ENCODE measurements at places on chromosomes 6 and 20.

- H3K27ac ChIP-seq: no peak overlapping the region
- no peaks in the 10 kb centered on the region for H3K4me1 ChIP-seq
- H3K4me3 ChIP-seq: no peak overlapping the region
- H3K36me3 ChIP-seq: no peaks in the 10 kb centered on the region
- no peak for DNase-seq
Observed at GRCh38 chr6:147684906-147685305, 176.4 kb downstream of the SAMD5 start.

DNA sequence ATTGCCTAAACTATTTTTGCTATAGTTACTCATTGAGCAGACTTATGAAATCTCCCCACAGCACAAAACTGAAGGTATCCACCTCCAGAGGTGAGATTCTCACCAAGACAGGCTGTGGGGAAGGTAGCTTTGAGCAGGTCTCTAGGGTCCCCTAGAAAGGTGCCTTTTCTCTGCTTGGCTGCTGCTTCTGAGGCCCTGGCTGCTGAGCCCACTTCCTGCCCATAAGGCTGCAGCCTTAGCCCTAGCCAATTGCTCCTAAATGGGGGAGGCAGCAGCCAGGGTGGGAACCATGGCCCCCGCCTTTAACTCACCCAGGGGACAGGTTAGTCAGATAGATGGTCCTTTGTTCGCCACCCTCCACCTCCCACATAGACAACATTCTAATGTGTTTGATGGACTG lies 3.6 kb downstream of the NT5E start:
- no peak overlapping the region for H3K27ac ChIP-seq
- H3K27me3 ChIP-seq: peaks cover 64% of the 10 kb centered on the region
- DNase-seq: no peak
- H3K36me3 ChIP-seq: no peaks in the 10 kb centered on the region

DNA sequence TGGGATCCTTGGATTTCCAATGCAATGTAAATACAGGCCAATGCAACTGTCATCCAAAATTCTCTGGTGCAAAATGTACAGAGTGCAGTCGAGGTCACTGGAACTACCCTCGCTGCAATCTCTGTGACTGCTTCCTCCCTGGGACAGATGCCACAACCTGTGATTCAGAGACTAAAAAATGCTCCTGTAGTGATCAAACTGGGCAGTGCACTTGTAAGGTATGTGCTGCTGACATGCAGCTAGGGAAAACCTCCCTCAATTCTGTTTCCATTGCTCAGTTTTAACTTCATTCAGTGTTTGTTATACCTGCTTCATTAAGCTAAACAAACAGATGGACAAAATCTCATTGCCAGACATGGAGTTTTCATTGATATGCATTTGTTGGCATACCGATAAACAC lies 397.1 kb downstream of the ARHGAP18 start:
- H3K27me3 ChIP-seq: no peaks in the 10 kb centered on the region
- no peak for DNase-seq
- no peak overlapping the region for H3K27ac ChIP-seq
- no peak overlapping the region for H3K4me3 ChIP-seq
- no peaks in the 10 kb centered on the region for H3K36me3 ChIP-seq

GRCh38 chr6:14193524-14193923 lies 76.0 kb downstream of the CD83 start:
- no peaks in the 10 kb centered on the region for H3K4me1 ChIP-seq
- no peak overlapping the region for H3K27ac ChIP-seq

DNA sequence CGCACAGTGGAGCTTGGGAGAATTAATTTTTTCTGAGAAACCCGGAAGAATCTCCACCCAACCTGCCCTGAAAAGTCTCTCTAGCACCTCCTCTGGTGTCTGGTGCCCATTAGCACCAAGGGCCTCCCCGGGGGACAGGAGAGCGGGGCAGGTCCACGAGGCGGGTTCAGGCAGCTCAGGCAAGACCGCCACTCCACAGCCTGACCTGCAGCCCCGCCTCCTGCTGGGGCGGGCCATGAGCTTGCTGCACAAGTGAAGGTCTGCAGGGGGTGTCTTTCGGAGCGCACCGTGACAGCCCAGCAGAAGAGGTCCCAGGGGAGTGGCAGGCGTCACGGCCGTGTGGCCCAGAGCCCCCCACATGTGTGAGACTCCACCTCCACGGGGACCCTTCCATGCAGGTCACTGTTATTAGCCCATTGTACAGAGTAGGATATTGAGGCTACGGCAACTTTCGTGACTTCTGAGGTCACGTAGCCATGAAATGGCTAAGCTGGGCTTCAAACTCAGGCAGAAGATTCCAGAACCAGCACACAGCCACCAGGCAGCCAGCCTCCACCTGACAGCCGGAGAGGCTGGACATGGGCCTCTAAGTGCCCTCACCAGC lies 63.9 kb upstream of the SLCO4A1 start:
- no peaks in the 10 kb centered on the region for H3K36me3 ChIP-seq
- H3K27me3 ChIP-seq: peaks cover 37% of the 10 kb centered on the region
- H3K4me3 ChIP-seq: no peak overlapping the region
- DNase-seq: no peak
- H3K4me1 ChIP-seq: no peaks in the 10 kb centered on the region

- peaks cover 11% of the 10 kb centered on the region for H3K4me1 ChIP-seq
- no peak overlapping the region for H3K27ac ChIP-seq
- peaks cover 3% of the 10 kb centered on the region for H3K27me3 ChIP-seq
- no peak for DNase-seq
- peaks cover 45% of the 10 kb centered on the region for H3K36me3 ChIP-seq
Observed at GRCh38 chr20:37516811-37517750, 4.0 kb upstream of the NNAT start.

DNA sequence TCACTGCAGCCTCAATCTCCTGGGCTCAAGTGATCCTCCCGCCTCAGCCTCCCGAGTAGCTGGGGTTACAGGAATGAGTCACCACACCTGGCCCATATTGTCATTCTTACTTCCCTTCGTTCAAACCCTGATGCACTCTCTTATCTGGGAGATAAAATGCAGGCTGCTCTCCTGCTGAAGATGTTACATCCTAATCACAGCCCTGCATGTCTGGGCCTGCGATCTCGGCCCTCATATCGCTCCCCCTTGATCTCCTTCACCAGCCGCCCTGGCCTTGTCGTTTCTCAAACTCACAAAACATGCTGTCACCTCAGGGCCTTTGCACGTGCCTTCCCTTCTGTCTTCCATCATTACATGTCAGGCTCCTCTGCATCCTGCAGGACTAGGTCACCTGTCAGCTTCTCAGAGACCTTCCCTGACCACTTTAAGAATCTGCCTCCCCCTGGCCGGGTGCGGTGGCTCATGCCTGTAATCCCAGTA lies 8.8 kb upstream of the C20orf203 start:
- H3K4me1 ChIP-seq: peaks cover 26% of the 10 kb centered on the region
- no peak for DNase-seq
- no peaks in the 10 kb centered on the region for H3K27me3 ChIP-seq
- no peak overlapping the region for H3K27ac ChIP-seq
- H3K36me3 ChIP-seq: no peaks in the 10 kb centered on the region

DNA sequence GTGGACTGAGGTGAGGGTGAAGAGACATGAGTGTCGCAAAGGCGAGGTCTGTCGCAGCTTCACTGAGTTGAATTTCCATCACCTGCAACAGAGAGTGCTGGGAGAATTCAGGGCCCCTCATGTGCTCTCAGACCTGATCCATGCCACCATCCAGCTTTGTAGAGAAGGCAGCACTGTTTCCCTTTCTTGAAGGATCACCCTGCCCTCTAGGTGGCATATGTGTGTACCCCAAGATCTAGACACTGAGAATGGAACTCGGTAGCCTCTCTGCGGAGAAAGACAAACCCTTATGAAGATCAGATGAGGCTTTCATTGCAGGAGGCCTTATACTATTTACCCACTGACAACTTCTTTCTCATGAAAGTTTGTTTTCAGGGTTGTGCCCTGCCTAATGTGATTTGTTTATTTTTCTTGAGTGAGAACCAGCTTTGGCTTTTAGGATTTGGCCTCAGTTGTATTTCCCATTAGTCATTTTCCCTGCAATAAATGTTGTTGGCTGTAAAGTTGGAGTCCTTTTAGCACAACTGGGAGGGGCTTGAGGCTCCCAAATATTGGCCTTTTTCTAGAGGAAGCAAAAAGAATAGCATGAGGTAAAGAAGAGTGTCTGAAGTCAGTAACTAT lies 811.3 kb downstream of the DHX35 start:
- H3K27ac ChIP-seq: no peak overlapping the region
- H3K27me3 ChIP-seq: no peaks in the 10 kb centered on the region
- no peaks in the 10 kb centered on the region for H3K4me1 ChIP-seq
- no peaks in the 10 kb centered on the region for H3K36me3 ChIP-seq
- DNase-seq: no peak

GRCh38 chr6:83199863-83200225 lies 6.7 kb downstream of the RWDD2A start:
- no peaks in the 10 kb centered on the region for H3K27me3 ChIP-seq
- H3K36me3 ChIP-seq: no peaks in the 10 kb centered on the region
- H3K27ac ChIP-seq: no peak overlapping the region

DNA sequence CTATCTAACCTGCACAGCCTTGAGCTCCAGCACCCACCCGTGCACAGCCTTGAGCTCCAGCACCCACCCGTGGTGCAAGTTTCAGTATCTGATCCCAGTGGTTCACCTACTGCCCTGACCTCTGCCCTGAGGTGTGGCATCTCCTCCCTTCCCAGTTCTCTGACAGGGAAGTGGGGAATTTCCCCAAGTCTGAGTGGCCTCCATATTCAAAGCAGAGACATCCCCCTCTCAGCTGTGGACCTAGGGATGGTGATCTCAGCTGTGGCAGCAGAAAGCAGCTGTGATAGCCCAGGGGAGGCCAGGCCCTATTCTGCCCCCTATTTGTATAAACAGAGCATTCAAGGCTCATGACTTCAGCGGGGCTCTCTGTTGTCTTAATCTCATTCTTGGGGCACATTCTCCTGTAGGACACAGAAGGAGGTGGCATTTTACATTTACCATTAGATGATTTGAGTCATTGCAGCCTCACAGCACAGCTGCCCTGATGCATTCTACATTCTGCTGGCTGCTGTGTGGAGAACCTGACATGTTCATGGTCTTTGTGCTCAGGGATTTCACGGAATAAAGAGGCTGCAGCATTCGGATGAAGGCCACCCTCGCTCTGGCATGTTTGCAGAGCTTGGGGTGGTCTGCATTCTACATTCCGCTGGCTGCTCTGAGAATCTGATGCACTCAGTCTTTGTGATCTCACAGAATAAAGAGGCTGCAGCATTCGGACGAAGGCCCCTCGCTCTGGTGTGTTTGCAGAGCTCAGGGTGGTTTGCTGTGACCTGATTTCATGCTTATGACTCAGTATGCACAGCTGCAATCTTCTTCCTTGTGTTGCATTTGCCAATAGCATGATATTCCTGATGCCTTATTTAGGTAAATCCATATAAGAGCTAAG lies 16.9 kb downstream of the GPR31 start:
- DNase-seq: no peak
- no peak overlapping the region for H3K4me3 ChIP-seq
- H3K27ac ChIP-seq: no peak overlapping the region
- H3K27me3 ChIP-seq: no peaks in the 10 kb centered on the region
- H3K4me1 ChIP-seq: no peaks in the 10 kb centered on the region
- H3K36me3 ChIP-seq: no peaks in the 10 kb centered on the region

GRCh38 chr6:158069800-158070195 lies 88.1 kb downstream of the SYNJ2 start:
- H3K27ac ChIP-seq: no peak overlapping the region
- no peaks in the 10 kb centered on the region for H3K27me3 ChIP-seq
- no peaks in the 10 kb centered on the region for H3K36me3 ChIP-seq
- no peak for DNase-seq
- peaks cover 18% of the 10 kb centered on the region for H3K4me1 ChIP-seq
- H3K4me3 ChIP-seq: no peak overlapping the region

DNA sequence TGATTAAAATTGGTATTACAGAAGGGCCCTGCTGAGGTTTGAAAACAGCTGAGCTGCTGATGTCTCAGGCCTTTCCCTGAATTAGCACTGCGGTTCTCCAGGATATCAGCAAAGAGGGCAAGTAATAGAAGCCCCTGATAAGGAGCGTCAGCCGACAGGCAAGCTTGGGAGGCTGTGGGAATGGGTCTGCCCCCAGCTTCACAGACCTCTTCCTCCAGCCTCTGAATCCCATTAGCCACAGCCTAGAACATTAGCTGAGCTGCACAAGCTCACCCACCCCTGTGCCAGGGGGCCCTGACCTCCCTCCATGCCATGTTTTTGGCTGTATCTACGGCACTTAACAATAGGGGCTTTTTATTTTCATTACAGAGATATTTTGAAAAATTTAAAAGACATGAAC lies 59.9 kb downstream of the VAPB start:
- no peak for DNase-seq
- H3K27me3 ChIP-seq: no peaks in the 10 kb centered on the region
- H3K27ac ChIP-seq: no peak overlapping the region
- H3K4me1 ChIP-seq: no peaks in the 10 kb centered on the region
- no peak overlapping the region for H3K4me3 ChIP-seq

- no peak within 1 kb of the TSS for H3K4me3 ChIP-seq
- no peaks in the 10 kb centered on the region for H3K4me1 ChIP-seq
Observed at GRCh38 chr6:83708970-83709747, at the start of gene SNAP91. Gene SNAP91, minus strand, starts transcription at chr6:83709101. Its CDS starts 1,174 bp downstream, at chr6:83707927.

DNA sequence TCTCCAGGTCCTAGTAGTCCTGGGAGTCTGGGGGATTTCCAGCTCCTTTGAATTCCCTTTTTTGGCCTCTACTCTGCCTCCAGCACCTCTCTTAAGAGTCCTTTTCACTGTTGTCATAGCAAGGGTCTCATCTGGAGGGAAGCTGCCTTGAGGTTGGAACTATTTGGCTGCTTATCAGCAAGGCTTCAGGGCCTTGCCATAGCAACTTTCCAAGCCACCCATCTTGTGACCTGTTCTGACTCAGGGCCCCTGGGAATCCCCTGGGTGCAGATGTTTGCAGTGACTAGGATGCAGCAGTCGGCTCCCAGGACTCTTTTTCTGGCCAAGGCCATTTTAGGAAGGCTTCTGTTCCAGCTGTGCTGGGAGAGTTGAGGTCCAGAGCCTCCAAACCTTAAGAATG lies 12.4 kb downstream of the PKIG start:
- DNase-seq: peak; percentile 26
- H3K4me3 ChIP-seq: no peak overlapping the region
- H3K27ac ChIP-seq: peak overlapping the region; percentile 65
- H3K4me1 ChIP-seq: peaks cover 52% of the 10 kb centered on the region
- H3K36me3 ChIP-seq: no peaks in the 10 kb centered on the region
- no peaks in the 10 kb centered on the region for H3K27me3 ChIP-seq

DNA sequence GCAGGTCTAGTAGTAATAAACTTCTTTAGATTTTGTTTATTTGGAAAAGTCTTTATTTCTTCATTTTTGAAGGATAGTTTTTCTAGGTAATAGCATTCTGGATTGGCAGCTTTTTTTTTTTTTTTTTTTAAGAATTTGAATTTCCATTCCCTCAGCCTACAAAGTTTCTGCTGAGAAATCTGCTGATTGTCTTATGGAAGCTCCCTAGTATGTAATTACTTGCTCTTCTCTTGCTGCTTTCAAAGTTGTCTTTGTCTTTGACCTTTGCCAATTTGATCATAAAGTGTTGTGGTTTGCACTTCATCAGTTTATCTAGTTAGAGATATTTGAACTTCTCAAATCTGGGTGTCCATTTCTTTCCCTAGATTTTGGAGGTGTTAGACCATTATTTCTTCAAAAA lies 82.2 kb upstream of the GMDS start:
- no peak overlapping the region for H3K27ac ChIP-seq
- H3K36me3 ChIP-seq: peaks cover 7% of the 10 kb centered on the region
- no peak overlapping the region for H3K4me3 ChIP-seq
- no peak for DNase-seq
- H3K4me1 ChIP-seq: no peaks in the 10 kb centered on the region
- H3K27me3 ChIP-seq: no peaks in the 10 kb centered on the region
